ENCODE measurements at places on chromosomes 3 and 15. TPM values are rescaled to one million over a fixed set of nuclear protein-coding genes. Genes with fewer than 3 reads are reported as not detected.

The GOLGA8M gene
- 0.36 TPM for total RNA-seq

The CACNA1D gene
- total RNA-seq: 66.7 TPM

The TRA2B gene
- total RNA-seq: 320 TPM

The CDAN1 gene
- 20.9 TPM for total RNA-seq

The RHCG gene
- total RNA-seq: not detected

DNA sequence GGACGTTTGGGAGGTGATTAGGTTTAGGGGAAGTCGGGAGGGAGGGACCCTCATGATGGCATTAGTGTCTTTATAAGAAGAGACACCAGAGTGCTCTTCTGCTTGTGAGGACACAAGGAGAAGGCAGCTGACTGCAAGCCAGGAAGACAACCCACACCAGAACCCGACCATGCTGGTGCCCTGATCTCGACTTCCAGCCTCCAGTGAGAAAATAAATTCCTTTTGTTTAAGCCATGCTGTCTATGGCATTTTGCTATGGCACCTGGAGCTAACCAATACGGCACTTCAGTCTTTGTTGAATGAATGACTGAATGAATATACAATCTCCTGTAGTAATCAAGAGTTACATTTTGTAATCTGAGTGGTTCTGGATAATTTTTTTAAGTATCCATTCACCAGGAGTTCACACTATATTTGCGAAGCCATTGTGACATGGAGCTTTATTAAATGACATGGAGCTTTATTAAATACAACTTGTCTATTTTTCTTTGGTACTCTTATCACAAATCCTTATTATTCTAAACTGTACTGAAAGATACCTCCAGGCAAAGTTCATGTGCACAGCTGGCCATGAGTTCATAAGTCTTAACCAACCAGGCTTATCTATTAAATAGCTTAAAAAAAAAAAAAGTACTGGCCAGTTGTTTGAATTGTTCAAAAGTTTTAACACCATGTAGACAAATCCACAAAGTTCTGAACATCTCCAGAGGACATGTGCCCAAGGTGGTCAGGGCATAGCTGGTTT is 24.8 kb upstream of the BHLHE40 start:
- no peaks in the 10 kb centered on the region for H3K27me3 ChIP-seq
- H3K36me3 ChIP-seq: no peaks in the 10 kb centered on the region
- H3K4me1 ChIP-seq: no peaks in the 10 kb centered on the region
- no peak overlapping the region for H3K27ac ChIP-seq
- no peak overlapping the region for H3K4me3 ChIP-seq

- no peaks in the 10 kb centered on the region for H3K36me3 ChIP-seq
- no peak overlapping the region for H3K4me3 ChIP-seq
These were observed 5.5 kb upstream of the CD200 start for GRCh38 chr3:112327371-112327951.

- no peak overlapping the region for H3K4me3 ChIP-seq
- no peak for DNase-seq
- H3K4me1 ChIP-seq: no peaks in the 10 kb centered on the region
These were observed 267.8 kb downstream of the RAP2B start for GRCh38 chr3:153429821-153430220.

DNA sequence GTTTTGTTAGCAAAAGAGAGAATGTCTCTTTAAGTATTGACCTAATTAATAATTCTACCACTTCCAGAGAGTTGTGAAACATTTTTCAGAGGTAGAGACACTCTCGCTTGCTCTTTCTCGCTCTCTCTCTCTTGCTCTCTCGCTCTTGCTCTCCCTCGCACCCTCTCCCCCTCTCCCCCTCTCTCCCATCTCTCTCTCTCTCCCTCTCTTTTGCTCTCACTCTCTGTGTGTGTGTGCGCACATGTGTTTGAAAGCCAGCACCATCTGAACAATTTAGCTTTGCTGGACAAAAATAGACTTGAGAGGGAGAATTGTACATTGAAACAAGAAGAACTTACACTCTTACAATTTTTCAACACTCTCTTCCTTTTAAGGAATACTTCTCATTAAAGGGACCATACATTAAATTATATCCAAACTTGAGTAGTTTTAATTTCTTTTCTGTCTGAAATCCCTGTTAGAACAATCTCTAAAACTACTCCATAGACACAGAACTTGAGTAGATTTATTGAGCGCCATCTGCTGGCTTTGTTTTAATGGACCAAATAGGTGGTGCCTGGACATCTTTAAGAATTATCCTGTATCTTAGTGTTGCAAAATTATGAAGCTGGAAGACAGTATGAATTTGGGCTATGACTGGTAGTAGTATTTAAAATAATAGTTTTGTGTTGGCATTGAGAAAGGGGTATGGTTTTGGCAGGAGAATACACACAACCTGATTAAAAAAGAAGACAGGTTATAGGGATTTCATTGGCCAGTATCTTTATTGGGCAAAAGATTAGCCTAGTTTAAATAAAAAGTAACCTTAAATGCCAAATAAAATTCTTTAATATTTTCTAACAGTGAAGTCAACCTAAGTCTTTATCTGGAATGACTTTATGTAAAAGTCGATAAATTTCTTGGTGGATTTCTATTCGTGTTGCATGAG is 124.6 kb downstream of the AKAP13 start:
- H3K36me3 ChIP-seq: no peaks in the 10 kb centered on the region
- H3K27ac ChIP-seq: peak overlapping the region; percentile 78
- peak; percentile 85 for DNase-seq
- H3K4me3 ChIP-seq: no peak overlapping the region
- peaks cover 61% of the 10 kb centered on the region for H3K4me1 ChIP-seq
- H3K27me3 ChIP-seq: no peaks in the 10 kb centered on the region

- H3K4me3 ChIP-seq: no peak overlapping the region
- peaks cover 7% of the 10 kb centered on the region for H3K4me1 ChIP-seq
- H3K36me3 ChIP-seq: peaks cover 9% of the 10 kb centered on the region
- H3K27me3 ChIP-seq: no peaks in the 10 kb centered on the region
- H3K27ac ChIP-seq: no peak overlapping the region
- DNase-seq: peak; percentile 73
These were observed 15.2 kb downstream of the GNAI2 start for GRCh38 chr3:50251220-50251619.

- H3K4me3 ChIP-seq: no peak overlapping the region
- DNase-seq: no peak
- peaks cover 52% of the 10 kb centered on the region for H3K4me1 ChIP-seq
- H3K27ac ChIP-seq: peak overlapping the region; percentile 79
- no peaks in the 10 kb centered on the region for H3K27me3 ChIP-seq
- peaks cover 3% of the 10 kb centered on the region for H3K36me3 ChIP-seq
These were observed 158.7 kb downstream of the GHSR start for GRCh38 chr3:172289583-172289982.

- no peak overlapping the region for H3K4me3 ChIP-seq
- H3K27ac ChIP-seq: no peak overlapping the region
- no peaks in the 10 kb centered on the region for H3K27me3 ChIP-seq
These were observed 139.5 kb downstream of the TBL1XR1 start for GRCh38 chr3:177057768-177058167.

All from cardiac muscle cell (in vitro differentiated cells and primary cell).